ENCODE measurements at places on chromosomes 12 and 14.

DNA sequence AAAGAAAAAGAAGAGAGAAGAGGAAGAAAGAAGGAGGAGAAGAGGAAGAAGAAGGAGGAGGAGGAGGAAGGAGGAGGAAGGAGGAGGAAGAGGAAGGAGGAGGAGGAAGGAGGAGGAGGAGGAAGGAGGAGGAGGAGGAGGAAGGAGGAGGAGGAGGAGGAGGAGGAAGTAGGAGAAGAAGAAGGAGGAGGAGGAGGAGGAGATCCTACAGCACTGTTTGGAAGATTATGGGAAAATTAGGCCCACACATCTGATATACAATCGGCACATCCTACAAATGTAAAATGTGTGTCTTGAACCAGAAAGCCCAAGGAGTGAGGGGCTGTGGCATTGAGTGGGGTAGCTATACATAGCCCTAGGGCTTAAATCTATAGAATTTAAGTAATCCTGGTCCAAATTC, 12.0 kb downstream of the BDKRB2 start:
- no peak for DNase-seq

- no peak for DNase-seq
Measured at GRCh38 chr12:4441355-4442335, 4.0 kb downstream of the FGF6 start.

DNA sequence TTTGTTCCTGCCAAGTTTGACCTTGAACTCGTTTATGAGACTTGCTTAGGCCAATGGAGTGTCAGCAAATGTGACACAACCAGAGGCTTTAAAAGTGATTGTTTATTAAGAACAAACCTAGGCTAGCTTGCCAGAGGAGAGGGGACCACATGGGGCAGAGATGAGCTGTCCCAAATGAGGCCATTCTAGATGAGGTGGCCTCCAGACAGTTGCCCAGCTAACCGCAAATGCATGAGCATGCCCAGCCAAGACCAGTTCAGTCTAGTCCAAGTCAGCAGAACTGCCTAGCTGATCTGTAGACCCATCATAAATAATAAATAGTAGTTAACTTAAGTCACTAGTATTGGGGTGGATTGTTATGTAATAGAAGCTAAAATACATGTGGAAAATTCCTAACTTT, 172.8 kb upstream of the DYRK2 start:
- no peak for DNase-seq

GRCh38 chr12:76255281-76255680, 92.9 kb downstream of the BBS10 start:
- no peak for DNase-seq

- DNase-seq = peak; percentile 32
Measured at GRCh38 chr12:57049890-57050289, at the start of gene MYO1A. MYO1A (minus strand) TSS chr12:57050129; CDS start chr12:57048323, 1,806 bp downstream.

- peak; percentile 54 for DNase-seq
Measured at GRCh38 chr12:11731455-11731854, 82.0 kb downstream of the ETV6 start.

- no peak for DNase-seq
Measured at GRCh38 chr12:53505086-53505485, 2.2 kb downstream of the NPFF start.

GRCh38 chr12:122076743-122077495, 1.6 kb upstream of the MLXIP start:
- DNase-seq = no peak

- no peak for DNase-seq
Measured at GRCh38 chr14:68111097-68111852, 291.7 kb downstream of the RAD51B start.

- peak; percentile 89 for DNase-seq
Measured at GRCh38 chr12:48105867-48106680, at the start of gene SENP1. SENP1 (minus strand) TSS chr12:48106079; CDS start chr12:48101472, 4,607 bp downstream.

GRCh38 chr12:53232646-53233461, 845 bp upstream of the RARG start:
- peak; percentile 69 for DNase-seq

DNA sequence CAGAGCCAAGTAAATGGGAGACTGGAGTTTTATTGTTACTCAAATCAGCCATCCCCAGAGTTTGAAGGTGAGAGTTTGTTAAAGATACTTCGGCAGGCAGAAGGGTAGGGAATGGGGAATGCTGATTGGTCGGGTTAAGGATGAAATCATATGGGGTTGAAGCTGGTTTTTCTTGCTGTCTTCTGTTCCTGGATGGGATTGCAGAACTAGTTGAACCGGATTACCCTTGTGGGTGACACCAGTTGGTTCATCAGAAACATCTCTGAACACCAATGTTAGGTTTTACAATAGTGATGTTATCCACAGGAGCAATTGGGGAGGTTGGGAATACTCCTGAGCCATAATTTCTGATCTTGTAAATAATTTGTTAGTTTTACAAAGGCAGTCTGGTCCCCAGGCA, 18.7 kb upstream of the SMCO2 start:
- no peak for DNase-seq

GRCh38 chr14:102939329-102939728, 16.9 kb downstream of the AMN start:
- no peak for DNase-seq

DNA sequence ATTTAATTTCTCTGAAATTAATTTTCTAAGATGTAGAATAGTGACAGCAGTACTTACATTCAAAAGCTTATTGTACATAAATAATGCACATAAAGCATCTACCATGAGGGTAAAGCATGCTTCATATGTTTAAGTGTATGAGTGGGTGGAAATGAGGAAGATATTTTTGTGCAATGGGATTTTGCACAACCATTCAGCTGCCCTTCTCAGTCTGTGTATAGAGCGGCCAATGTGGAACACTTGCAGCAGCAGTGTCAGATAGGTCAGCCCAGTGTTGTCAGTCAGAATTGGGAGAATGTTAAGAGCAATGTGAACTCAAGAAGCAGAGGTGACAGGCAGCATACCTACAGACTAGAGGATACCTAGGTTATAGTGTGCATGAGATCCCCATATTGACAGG, 72.5 kb upstream of the ATP2B1 start:
- no peak for DNase-seq

DNA sequence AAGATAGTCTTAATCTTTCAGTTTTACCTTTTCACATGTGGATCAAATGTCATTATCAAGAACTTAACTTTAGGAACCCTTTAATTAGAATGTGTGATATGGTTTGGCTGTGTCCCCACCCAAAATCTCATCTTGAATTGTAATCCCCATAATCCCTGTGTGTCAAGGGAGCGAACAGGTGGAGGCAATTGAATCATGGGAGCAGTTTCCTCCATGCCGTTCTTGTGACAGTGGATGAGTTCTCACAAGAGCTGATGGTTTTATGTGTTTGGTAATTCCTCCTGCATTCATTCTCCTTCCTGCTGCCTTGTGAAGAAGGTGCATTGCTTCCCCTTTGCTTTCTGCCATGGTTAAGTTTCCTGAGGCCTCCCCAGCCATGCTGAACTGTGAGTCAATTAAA, 160.6 kb downstream of the MON2 start:
- no peak for DNase-seq

Data from HT-29 (cell line).